ENCODE measurements at places on chromosomes 13 and 19.
A peak's percentile ranks its signal among the peaks of the same experiment; 100 is the strongest.

DNA sequence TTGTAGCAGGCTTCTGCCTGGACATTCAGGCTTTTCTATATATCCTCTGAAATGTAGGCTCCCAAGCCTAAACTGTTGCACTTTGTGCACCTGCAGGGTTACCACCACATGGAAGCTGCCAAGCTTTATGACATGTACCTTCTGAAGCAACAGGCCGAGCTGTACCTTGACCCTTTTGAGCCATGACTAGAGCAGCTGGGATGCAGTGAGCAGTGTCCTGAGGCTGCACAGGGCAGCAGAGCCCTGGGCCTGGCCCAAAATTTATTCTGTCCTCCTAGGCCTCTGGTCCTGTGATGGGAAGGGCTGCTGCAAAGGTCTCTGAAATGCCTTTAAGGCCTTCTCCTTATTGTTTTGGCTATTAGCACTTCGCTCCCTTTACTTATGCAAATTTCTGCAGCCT, 23.5 kb upstream of the CD177 start:
- H3K36me3 ChIP-seq, result peaks cover 6% of the 10 kb centered on the region
- no peak overlapping the region for H3K4me3 ChIP-seq
- H3K27ac ChIP-seq, result no peak overlapping the region
- H3K4me1 ChIP-seq, result peaks cover 25% of the 10 kb centered on the region
- no peak for DNase-seq

- peaks cover 6% of the 10 kb centered on the region for H3K27me3 ChIP-seq
- 0 out of 2 replicates have a peak, but pooled peaks cover 2% of the 10 kb centered on the region for H3K36me3 ChIP-seq
- no peak for DNase-seq
- no peak overlapping the region for H3K27ac ChIP-seq
- no peak overlapping the region for H3K4me3 ChIP-seq
Measured at GRCh38 chr13:113117911-113118260, 4.7 kb upstream of the F10 start.

- H3K4me3 ChIP-seq, result no peak overlapping the region
- no peak for DNase-seq
- H3K27me3 ChIP-seq, result no peaks in the 10 kb centered on the region
- peaks cover 3% of the 10 kb centered on the region for H3K36me3 ChIP-seq
- peak overlapping the region; percentile 2 for H3K27ac ChIP-seq
Measured at GRCh38 chr13:51663973-51664957, 80.0 kb downstream of the WDFY2 start.

GRCh38 chr19:29283366-29283765, 70.4 kb upstream of the UQCRFS1 start:
- no peak overlapping the region for H3K27ac ChIP-seq
- no peaks in the 10 kb centered on the region for H3K27me3 ChIP-seq
- peaks cover 23% of the 10 kb centered on the region for H3K4me1 ChIP-seq
- H3K4me3 ChIP-seq, result no peak overlapping the region
- no peak for DNase-seq
- peaks cover 3% of the 10 kb centered on the region for H3K36me3 ChIP-seq

- H3K27me3 ChIP-seq, result no peaks in the 10 kb centered on the region
- peaks cover 9% of the 10 kb centered on the region for H3K4me1 ChIP-seq
- H3K27ac ChIP-seq, result no peak overlapping the region
- peaks cover 7% of the 10 kb centered on the region for H3K36me3 ChIP-seq
- peak overlapping the region; percentile 56 for H3K4me3 ChIP-seq
Measured at GRCh38 chr19:36258028-36258875, 43.3 kb downstream of the ZNF146 start.

DNA sequence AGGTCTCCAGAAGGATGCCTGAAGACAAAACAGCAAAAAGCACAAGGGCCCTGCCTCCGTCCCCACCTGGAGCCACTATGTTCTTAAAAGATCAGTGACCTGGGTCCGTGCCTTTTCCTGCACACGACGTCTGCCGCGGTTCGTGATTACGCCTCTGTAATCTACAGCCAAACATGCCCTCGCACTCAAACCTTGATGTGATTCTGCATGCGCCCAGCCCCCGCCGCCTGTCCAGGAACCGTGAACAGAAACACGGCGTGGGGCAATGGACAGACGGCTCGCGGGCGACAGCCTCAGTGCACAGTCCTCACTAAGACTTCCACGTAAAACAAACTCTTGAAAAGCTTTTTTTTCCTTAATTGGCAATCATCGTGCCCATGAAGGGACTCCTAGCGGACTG, 15.5 kb downstream of the C13orf46 start:
- no peak overlapping the region for H3K27ac ChIP-seq
- H3K27me3 ChIP-seq, result peaks cover 29% of the 10 kb centered on the region
- H3K4me1 ChIP-seq, result no peaks in the 10 kb centered on the region
- peaks cover 55% of the 10 kb centered on the region for H3K36me3 ChIP-seq

GRCh38 chr13:77918391-77919245, at the start of gene EDNRB:
EDNRB (minus strand) TSS chr13:77918831; CDS start chr13:77918573, 258 bp downstream.
- peaks cover 37% of the 10 kb centered on the region for H3K36me3 ChIP-seq
- peak; percentile 65 for DNase-seq
- H3K27ac ChIP-seq, result peak within 1 kb of the TSS; percentile 48
- H3K4me1 ChIP-seq, result peaks cover 56% of the 10 kb centered on the region
- H3K27me3 ChIP-seq, result peaks cover 3% of the 10 kb centered on the region

DNA sequence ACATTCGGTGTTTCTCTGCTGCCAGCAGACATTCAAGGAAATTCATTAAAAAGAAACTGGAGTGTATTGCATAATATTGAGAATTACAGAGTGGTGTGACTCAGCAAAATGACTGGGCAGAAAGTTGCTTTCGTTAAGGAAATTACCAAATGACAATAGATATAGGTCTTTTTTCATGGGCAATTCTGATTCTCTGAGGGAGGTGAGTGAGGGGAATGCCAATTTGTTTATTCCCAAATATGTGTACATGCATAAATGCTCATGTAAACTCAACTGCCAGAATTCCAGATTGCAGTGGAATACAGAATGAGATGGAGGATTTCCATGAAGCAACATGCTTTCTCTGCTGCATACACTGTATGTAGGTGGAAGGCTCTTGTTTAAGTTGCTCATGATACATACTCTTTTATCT, 1730.1 kb downstream of the SLITRK5 start:
- peak overlapping the region; percentile 32 for H3K27ac ChIP-seq
- H3K36me3 ChIP-seq, result no peaks in the 10 kb centered on the region
- H3K27me3 ChIP-seq, result no peaks in the 10 kb centered on the region
- H3K4me1 ChIP-seq, result peaks cover 22% of the 10 kb centered on the region
- no peak overlapping the region for H3K4me3 ChIP-seq

DNA sequence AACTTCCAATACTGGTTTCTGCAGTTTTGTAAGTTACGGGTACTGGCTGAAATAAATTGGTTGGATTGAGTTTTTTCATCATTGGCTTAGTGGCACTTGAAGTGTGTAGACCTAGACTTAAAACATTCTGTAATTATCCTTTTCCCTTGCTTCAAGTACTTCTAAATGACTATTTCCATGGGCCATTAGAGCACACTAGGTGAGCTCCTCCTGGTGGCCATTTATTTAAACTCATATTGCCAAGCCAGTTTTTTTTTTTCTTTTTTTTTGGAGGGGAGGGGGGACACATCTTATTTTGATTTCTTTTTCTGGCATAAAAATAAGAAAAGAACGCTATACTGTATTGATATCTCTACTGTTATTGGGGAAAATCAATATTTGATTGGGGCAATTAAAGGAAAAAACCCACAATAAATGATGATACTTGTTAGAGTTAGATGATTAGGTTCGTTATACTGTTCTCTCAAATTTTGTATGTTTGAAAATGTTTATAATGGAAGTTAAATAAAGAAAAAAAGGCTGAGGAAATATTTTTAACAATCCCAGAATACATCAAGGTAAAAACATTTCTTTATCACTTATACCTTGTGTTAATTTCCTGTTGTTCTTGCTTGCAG, 82.9 kb downstream of the PDS5B start:
- no peak overlapping the region for H3K4me3 ChIP-seq
- H3K27me3 ChIP-seq, result no peaks in the 10 kb centered on the region
- no peaks in the 10 kb centered on the region for H3K4me1 ChIP-seq
- no peak for DNase-seq

DNA sequence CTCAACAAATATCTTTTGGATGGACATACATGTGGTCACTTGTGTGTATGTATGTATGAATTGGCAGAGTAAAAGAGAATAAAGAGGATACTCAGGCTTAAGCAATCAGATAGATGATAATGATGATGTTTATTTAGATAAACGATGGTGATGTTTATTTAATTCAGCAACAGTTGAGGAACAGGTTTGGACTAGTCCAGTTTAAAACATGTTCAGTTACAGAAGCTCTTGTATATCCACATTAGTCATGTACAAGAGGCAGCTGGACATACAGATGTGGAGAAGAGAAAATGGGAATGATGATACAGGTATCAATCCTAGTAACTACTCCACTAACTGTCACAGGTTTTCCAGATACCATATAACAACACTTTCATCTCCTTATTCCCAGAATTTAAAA, 232.1 kb downstream of the DIAPH3 start:
- H3K4me3 ChIP-seq, result no peak overlapping the region
- no peak for DNase-seq
- no peaks in the 10 kb centered on the region for H3K36me3 ChIP-seq
- H3K27me3 ChIP-seq, result no peaks in the 10 kb centered on the region

GRCh38 chr19:17340302-17340870, 3.0 kb downstream of the GTPBP3 start:
- DNase-seq, result peak; percentile 90
- H3K4me1 ChIP-seq, result peaks cover 28% of the 10 kb centered on the region
- no peaks in the 10 kb centered on the region for H3K27me3 ChIP-seq
- H3K36me3 ChIP-seq, result peaks cover 11% of the 10 kb centered on the region

GRCh38 chr19:13164343-13165161, 14.3 kb downstream of the IER2 start:
- peak; percentile 91 for DNase-seq
- peaks cover 66% of the 10 kb centered on the region for H3K4me1 ChIP-seq
- peak overlapping the region; percentile 69 for H3K4me3 ChIP-seq
- no peaks in the 10 kb centered on the region for H3K36me3 ChIP-seq
- H3K27me3 ChIP-seq, result no peaks in the 10 kb centered on the region

GRCh38 chr13:78597602-78597932, 5.8 kb downstream of the POU4F1 start:
- no peak for DNase-seq
- peaks cover 97% of the 10 kb centered on the region for H3K27me3 ChIP-seq
- no peak overlapping the region for H3K27ac ChIP-seq
- H3K4me1 ChIP-seq, result peaks cover 62% of the 10 kb centered on the region

DNA sequence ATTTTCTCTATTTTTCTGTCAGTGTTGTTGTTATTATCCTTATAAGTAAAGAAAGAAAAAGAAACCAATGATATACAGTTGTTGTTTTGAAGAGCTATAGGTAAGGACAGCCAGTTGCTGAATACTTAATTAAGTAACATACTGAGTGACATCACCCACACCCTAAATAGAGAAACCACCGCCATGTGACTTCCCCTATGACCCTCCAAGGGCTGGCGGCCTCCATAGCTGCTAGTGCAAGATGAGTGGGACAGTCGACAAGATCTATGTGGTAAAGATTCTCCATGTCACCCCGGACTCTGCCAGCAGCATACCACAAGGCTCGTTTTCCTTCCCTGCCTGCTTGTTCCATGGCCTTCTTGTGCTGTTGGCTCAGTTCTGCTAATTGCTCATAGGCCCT, 221.1 kb downstream of the DNAJC15 start:
- no peak for DNase-seq
- H3K27ac ChIP-seq, result no peak overlapping the region
- H3K27me3 ChIP-seq, result no peaks in the 10 kb centered on the region
- H3K36me3 ChIP-seq, result no peaks in the 10 kb centered on the region
- H3K4me1 ChIP-seq, result peaks cover 6% of the 10 kb centered on the region
- no peak overlapping the region for H3K4me3 ChIP-seq

DNA sequence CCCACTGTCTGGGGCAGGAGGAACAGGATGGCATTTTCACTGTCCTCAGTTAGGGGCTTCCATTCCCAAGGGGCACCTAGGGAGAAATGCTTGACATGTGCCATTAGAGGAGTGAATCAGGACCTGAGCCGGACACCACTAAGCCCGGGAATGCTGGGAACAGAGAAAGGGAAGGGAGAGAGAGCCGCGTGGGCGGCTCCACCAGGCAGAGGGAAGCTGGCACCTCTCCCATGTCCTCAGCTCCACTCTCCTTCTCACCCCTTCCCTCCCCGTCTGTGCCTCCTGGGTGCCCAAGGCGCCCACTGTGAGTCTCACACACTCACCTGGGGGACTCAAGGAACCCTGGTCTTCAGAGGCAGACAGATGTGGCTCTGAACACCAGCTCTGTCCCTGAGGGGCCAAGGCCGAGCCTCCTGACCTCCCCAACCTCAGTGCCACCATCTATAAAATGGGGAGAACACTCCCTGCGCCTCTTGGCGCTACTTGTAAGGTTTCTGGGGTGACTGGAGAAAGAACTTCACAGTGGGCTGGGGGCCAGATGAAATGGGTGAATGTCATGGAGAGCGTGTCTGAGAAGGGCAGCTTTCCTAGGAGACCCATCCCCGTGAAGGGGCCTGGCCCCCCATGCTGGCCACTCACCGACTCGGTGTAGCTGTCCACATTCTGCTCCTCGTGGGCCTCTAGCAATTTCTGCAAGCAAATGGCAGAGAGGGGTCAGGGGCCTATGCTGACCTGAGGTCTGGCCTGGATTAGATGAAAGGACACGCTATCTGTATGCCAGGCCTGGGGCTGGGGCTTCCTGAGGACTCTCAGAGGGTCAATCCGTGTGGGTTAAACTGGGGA, 5.3 kb upstream of the KPTN start:
- H3K36me3 ChIP-seq, result peaks cover 5% of the 10 kb centered on the region
- peaks cover 10% of the 10 kb centered on the region for H3K4me1 ChIP-seq
- no peak for DNase-seq
- no peaks in the 10 kb centered on the region for H3K27me3 ChIP-seq
- H3K4me3 ChIP-seq, result no peak overlapping the region

DNA sequence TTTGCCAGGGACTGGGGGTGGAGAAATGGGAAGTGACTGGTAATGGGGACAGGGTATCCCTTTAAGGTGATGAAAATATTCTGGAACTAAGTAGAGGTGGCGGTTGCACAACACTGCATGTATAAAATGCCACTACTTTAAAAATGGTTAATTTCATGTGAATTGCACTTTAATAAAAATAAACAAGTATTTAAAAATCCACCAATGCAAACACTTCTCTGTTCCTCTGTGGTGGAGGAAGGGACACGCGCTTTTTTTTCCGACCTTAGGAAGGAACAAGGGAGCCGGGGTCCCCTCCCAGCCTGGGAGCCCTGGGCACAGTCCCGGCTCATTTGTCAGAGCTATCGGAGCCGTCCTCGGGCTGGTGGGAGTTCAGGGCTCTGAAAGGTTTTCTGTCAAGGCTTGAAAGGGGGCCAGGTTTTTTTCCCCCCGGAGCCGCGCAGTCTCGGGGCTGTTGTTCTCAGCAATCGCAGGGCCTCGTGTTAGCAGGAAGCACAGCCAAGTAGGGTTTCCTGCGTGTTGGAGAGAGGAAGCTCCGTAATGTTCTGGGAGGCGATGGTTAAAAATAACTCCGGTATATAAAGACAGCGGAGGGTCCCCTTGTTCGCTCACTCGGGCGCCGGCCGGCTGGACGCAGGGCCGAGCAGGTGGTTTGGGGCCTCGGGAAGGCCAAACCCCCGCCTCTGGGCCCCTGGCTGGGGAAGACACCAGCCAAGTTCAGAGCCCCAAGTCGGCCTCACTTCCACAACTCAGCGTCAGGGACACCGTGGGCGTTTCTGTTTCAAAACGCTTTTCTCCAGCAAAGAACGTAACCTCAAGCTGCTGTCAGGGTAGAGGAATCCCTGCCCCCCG, 41.2 kb upstream of the KLF2 start:
- no peaks in the 10 kb centered on the region for H3K27me3 ChIP-seq
- H3K27ac ChIP-seq, result peak overlapping the region; percentile 36
- peaks cover 5% of the 10 kb centered on the region for H3K4me1 ChIP-seq
- H3K36me3 ChIP-seq, result no peaks in the 10 kb centered on the region

- H3K36me3 ChIP-seq, result no peaks in the 10 kb centered on the region
- H3K27me3 ChIP-seq, result no peaks in the 10 kb centered on the region
- no peak overlapping the region for H3K4me3 ChIP-seq
- no peak for DNase-seq
Measured at GRCh38 chr13:105395041-105395440, 1140.4 kb downstream of the EFNB2 start.

GRCh38 chr13:83546476-83546875, 335.8 kb downstream of the SLITRK1 start:
- DNase-seq, result no peak
- H3K27ac ChIP-seq, result no peak overlapping the region
- no peaks in the 10 kb centered on the region for H3K36me3 ChIP-seq
- H3K4me3 ChIP-seq, result no peak overlapping the region
- H3K4me1 ChIP-seq, result peaks cover 13% of the 10 kb centered on the region
